IPS DF 19.7 (cell line): ENCODE measurements at places on chromosomes 3 and 15.

DNA sequence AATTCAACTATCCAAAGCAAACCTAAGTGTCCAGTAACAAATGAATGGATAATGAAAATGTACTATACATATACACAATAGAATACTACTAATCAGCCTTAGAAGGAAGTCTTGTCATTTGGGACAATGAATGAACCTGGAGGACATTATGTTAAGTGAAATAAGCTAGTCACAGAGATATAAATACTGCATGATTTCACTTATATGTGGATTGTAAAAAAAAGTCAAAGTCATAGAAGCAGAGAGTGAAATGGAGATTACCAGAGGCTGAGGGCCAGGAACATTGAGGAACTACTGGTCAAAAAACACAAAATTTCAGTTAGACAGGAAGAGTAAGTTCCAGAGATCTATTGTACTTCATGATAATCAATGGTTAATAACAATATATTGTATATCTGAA lies 33.6 kb downstream of the MYO5A start:
- DNase-seq = no peak

DNA sequence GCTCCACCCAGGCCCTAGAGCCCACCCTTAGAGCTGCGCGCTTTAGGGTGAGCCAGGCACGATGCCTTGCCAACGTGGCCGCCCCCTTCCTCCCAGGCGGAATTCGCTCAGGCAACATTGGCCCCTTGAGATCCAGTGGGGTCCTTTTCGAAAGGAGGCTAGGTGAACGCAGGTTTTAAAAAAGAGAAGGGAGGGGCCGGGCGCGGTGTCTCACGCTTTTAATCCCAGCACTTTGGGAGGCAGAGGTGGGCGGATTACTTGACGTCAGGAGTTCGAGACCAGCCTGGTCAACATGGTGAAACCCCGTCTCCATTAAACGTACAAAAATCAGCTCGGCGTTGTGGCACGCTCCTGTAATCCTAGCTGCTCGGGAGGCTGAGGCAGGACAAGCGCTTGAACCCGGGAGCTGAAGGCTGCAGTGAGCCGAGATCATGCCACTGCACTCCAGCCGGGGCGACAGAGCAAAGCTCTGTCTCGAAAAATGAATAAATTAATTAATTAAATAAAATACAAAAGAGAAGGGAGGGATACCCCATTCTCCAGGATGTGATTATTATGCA lies 984 bp upstream of the RPP25 start:
- DNase-seq = no peak

GRCh38 chr3:133991209-133991608 lies 38.5 kb downstream of the SLCO2A1 start:
- DNase-seq = no peak

GRCh38 chr3:128665362-128666021 lies 14.9 kb upstream of the RPN1 start:
- DNase-seq = no peak

- DNase-seq = no peak
These were observed 23.9 kb downstream of the LIPH start for GRCh38 chr3:185528532-185528931.

- DNase-seq = no peak
These were observed 23.1 kb upstream of the TBC1D21 start for GRCh38 chr15:73850228-73850627.

DNA sequence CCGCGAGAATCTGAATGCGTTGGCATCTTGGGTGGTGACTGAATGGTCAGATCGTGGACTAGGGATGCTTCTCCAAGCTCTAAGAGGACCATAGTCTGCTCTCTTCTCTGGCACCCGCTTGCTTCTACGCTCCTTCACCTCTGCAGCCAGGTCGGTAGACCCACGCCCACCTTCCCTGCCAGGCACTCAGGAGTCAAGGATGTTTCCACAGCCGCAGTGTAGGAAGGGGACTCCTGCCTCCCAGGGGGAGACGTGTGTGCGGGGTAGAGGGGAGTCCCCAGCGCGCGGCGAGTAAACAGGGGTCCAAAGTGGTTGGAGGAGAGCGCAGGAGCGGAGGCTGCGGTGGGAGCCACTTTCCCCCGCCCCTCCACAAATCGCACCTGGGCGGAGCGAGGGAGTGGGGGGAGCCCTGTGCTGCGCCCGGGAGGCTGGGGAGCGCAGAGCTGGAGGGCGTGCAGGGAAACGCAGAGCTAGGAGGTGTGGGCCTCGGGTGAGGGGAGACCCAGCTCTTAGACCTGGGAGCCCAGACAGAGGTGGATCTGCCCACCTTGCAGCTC lies 1.7 kb downstream of the LRRC3B start:
- no peak for DNase-seq

DNA sequence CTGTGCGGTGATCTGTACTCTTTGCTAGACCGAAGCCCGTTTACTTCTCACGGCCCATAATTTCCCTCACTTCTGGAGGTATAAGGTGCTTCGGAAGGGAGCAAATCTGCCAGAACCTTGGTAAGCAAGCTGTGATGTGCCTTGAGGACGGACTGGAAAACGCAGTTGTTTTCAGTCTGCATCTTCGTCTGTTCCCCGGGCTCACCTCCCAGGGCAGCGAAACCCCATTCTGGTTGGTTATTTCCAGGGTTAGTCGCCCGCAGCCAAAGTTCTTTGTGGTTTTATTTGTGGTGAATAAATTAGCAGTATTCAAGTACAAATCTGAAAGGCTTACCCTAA lies 401 bp downstream of the RAMAC start:
- DNase-seq = no peak

DNA sequence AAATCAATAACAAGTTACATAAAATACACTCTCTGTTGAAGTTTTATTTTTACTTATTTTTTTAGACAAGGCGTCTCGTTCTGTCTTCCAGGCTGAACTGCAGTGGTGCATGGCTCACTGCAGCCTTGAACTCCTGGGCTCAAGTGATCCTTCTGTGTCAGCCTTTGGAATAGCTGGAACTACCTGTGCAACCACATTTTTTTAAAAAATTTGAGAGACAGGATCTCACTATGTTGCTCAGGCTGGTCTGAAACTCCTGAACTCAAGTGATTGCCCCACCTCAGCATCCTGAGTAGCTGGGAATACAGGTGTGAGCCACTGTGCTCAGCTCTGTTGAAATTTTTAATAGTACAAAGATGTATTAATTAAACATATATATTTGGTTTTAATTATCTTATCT lies 614.3 kb upstream of the ARRDC4 start:
- DNase-seq = no peak

GRCh38 chr15:78446551-78446950 lies 8.5 kb downstream of the IREB2 start:
- no peak for DNase-seq

- DNase-seq = no peak
These were observed 544 bp upstream of the TIMMDC1 start for GRCh38 chr3:119497820-119498185.

DNA sequence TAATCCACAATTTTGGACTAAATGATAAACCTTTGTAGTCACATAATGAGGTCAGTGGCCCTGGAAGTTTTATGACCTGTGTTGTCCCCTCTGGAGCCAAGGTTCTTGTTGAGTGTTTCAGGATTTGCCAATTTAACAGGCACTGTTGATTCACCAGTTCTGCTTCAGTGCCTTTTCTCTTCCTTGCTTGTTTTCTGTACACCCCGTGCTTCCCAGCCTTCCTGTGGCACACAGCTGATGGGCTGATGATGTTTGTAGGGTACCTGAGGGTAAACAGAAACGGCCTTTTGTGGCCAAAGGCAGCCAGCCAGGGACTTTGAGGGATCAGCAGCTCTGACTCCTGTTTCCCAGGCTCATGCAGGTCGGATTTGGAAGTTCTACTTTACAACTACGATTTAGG lies 13.3 kb downstream of the GYG1 start:
- no peak for DNase-seq
